ENCODE measurements at places on chromosomes 1 and 21.

DNA sequence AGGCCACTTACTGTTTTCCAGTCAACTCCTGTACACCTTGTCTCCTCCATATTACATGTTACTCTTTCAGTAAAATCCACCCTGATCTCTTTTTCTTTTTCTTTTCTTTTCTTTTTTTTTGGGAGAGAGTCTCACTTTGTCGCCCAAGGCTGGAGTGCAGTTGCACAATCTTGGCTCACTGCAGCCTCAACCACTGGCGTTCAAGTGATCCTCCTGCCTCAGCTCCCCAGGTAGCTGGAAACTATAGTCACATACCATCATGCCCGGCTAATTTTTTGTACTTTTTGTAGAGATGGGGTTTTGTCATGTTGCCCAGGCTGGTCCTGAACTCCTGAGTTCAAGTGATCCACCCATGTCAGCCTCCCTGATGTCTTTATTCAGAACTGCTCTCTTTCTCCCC is 57.8 kb downstream of the CYYR1 start:
- DNase-seq = no peak

DNA sequence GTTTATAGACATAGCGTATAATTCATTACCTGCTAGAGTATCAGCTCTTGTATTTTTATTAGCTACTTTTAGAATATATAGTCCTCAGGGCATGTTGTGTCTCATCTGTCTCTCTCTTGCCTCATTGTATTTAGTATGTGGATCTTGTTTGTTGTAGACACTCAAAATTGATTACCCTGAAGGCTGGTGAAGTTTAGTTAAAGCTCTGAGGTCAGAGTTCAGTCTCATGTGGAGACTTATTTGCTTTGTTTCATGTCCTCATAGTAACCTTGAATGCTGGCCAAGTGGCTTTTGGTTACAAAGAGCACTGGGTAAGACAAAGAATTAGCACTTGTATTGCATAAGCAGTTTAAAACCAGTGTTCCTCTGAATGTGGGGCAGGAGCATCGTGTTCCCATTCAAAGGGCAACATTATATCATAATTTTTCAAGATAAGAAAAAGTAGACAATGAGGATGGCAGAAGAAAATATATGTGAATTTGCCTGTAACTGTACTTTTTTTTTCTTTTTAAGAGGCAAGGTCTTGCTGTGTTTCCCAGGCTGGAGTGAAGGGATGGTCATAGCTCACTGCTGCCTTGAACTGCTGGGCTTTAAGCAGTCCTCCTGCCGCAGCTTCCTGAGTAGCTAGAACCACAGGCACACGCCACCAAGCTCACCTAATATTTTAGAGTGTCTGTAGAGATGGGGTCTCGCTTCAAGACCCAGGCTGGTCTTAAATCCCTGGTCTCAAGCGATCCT is 17.4 kb downstream of the CNST start:
- no peak for DNase-seq

GRCh38 chr1:4328402-4329071 is 325.9 kb upstream of the AJAP1 start:
- no peak for DNase-seq

DNA sequence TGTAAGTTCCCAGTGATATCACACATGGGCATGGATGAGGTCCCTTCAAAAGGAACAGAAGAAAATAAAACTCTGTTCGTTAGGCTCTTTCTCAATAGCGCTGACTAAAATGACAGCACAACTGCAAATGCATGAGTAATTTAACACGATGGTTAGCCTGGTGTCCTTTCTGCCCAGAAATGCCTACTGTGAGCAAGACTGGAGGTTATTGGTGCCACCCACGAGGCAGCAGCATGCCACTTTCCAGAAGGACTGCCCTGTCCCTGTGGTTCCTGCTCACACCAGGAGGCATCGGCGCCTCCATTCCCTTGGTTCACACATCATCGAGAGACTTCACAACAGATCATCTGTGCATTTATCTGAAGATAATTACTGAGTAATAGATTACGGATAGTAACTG is 26.2 kb downstream of the VPS26C start:
- no peak for DNase-seq

DNA sequence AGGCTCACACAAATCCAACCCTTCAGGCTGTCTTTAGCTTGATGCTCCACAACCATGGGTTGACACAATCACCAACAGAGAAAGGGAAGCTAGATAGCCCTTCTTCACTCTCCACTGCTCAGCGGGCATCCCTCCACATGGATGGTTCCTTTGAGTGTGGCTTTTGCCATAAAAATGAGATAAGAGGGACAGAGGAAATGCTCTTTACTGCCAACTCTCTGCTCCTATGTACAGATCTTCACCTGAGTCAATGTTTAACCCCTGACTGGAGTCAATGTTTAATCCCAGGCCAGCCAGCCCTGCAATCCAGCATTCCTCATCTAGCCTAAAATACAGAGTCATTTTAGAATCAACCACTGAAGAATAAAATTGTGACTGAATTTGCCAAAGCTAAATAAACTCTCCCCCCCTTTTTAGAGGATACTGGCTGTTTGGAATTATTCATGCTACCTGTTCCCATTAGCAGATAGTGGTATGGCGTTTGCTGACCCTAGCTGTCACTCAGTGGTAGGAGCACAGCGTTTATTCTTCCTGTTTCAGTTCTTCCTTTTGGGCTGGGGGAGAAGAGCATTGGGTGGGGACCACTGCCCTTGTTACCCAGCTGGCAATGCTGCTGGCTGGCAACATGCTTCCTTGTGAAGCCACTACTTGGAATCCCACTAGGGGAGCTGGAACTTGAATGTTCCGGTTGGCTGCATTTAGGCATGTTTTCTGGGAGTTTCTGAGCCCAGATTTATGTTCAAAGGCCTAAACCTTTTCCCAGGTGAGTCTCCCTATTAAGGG is 5.2 kb upstream of the PIGR start:
- no peak for DNase-seq

DNA sequence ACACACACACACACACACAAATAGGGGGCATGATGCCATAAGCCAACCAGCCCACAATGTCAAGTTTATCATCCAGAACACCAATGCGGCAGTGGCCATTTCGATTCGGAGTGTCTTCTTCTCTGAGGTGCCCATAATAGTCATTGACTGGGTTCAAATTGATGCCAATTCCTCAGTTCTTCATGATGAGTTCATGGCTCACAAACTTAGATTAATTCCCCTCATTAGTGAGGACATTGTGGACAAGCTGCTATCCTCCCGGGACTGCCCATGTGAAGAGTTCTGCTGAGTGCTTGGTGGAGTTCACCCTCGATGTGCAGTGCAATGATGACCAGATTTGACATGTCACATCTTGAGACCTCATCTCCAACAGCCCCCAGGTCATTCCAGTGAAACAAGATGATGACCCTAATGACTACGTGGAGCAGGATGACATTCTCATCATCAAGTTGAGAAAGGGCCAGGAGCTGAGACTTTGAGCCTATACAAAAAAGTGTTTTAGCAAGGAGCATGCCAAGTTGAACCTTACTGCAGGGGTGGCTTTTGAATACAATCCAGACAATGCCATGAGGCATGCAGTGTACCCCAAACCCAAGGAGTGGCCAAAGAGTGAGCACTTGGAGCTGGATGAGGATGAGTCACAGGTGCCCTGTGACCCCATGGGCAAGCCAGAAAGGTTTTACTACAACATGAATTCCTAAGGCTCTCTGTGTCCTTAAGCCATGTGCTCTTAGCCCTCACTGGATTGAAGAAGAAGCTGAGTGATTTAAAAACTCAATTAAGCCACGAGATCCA is 211.6 kb upstream of the SAMSN1 start:
- DNase-seq = no peak

GRCh38 chr1:98546319-98546718 is 115.2 kb upstream of the SNX7 start:
- no peak for DNase-seq

DNA sequence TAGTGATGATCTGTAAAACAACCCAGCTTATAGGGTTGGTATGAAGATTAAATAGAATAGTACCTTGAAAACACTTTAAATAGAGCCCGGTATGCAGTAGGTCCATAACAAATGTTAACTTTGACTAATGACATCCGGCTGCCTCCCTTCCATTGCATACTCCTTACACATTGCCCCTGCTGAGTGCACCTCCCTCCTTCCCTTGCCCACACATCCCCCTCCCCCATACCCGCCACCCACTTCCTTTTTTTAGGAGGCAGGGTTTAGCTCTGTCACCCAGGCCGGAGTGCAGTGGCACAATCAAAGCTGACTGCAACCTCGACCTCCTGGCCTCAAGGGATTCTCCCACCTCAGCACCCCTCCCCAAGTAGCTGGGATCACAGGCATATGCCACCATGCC is 24.4 kb upstream of the ZC3H12A start:
- no peak for DNase-seq

DNA sequence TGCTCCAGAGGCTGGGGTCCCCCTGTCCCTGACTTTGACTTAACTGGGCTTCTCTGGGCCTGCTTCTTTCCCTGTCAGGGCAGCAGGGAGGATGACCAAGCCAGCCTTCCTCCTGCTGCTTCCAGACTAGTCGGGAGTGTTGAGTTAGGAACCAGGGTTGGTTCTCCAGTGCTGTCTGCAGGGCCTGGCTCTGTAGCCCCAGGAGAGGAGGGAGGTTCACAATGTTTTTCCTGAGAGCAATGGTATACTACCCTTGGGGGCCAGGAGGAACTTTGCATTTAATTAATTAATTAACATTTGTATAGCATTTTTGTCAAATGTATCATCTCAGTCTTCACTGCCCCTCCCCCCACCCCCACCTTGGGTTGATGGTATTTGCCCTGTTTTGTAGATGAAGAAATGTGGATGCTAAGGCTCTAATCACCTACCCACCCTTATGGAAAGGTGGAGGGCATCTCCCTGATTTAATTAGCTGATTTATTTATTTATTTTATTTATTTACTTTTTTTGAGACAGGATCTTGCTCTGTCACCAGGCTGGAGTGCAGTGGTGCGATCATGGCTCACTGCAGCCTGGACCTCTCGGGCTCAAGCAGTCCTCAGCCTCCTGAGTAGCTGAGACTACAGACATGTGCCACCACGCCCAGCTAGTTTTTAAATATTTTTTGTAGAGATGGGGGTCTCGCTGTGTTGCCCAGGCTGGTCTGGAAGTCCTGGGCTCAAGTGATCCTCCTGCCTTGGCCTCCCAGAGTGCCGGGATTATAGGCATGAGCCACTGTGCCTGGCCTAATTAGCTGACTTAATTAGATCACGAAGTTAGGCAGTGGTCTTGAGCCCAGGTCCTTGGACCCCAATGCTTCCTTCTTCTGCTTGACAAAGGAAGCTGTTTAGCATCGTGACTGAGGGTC is 6.6 kb downstream of the H6PD start:
- DNase-seq = no peak

- no peak for DNase-seq
These were observed 4.6 kb downstream of the P3H1 start for GRCh38 chr1:42762269-42762668.

DNA sequence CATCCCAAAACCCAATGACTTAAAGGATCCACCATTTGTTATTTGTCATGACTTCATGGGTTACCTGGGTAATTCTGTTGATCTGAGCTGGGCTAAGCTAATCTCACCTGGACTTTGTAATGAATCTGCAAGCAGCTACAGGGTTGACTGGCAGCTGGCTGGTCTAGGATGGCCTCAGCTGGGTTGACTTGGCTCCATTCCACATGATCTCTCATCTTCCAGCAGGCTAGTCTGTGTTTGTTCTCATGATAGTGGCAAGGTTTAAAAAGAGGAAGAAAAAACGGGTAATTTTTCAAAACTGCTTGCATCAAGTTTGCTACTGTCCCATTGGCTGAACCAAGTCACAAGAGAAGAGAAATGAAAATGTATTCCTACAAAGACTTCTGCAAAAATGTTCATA is 24.8 kb upstream of the ZMYM4 start:
- DNase-seq = no peak

DNA sequence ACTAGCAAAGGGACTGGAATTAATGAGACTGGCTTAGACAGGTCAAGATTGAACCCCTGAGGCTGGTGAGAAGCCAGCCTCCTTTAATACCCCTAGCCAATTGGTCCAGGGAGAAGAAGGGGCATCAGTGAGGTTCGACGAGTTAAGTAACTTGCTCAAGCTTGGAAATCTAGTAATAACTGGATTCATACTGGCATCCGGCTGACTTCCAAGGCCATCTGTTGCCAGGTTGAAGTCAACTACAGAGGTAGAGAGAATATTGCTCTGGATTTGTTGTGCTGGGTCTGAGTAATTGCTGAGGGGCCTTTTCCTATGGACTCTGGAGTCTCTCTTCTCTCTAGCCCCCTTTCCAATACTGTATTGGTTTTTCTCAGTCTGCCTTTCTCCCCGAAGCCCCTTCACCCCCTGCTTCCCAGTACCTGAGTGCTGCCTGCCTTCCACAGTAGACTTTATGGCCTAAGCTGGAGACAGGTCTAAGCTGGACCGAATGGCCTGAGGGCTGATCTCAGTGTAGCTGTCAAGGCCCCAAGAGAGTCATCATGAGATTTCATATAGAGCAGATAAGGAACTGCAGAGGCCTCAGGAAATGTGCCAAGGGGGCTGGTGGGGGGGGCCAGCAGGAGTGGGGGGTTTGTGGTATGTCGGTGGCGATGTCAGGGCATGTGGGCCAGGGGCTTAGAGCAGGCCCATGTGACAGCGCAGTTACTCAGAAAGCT is 42.4 kb upstream of the IL19 start:
- no peak for DNase-seq

GRCh38 chr1:47187231-47187925 is 2.5 kb downstream of the PDZK1IP1 start:
- DNase-seq = no peak

GRCh38 chr1:244347942-244348341 is 103.8 kb downstream of the ADSS2 start:
- DNase-seq = no peak

DNA sequence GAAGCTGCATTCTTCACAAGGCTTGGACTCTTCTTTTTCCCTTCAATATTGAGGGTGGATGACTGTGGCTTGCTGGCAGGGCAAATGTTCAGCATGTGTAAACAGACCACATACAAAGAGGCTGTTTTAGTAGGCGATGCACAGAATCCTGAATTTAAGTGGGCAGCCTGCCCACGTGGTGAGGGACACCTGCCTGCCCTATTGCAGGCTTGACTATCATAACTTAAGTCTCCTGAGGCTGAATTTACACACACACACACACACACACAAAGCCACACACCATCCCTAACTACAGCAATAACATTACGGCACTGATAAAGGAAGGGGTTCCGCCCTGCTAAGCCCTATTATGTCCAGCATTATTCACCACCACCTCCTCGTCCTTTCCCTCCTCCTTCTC is 15.9 kb downstream of the SYT2 start:
- DNase-seq = no peak

DNA sequence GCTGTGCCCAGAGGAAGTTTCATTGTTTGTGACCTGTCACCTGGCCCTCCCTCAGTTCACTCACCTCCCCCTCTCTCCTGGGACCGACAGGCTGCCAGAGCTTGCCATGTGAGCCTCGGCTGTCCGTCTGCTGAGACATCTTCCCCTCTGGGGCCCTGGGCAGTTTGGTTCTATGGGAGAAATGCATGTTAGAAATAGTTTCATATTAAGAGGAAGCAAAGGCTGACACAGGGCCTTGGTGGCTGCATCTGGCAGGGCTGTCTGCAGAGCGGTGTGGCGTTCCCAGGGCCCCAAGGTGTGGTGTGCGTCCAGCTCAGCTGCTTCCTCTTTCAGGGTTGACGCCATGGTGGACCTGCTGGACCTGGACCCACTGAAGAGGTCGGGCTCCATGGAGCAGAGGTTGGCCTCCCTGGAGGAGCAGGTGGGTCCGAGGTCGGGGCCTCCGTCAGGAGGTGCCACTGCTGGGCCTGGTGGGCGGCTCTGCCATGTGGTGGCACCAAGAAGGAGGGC is 31.9 kb upstream of the LRRC3 start:
- no peak for DNase-seq

GRCh38 chr1:218718977-218719376 is 373.8 kb downstream of the TGFB2 start:
- DNase-seq = no peak

Data from GM12864 (cell line).